ENCODE measurements at places on chromosomes 6 and 20.

DNA sequence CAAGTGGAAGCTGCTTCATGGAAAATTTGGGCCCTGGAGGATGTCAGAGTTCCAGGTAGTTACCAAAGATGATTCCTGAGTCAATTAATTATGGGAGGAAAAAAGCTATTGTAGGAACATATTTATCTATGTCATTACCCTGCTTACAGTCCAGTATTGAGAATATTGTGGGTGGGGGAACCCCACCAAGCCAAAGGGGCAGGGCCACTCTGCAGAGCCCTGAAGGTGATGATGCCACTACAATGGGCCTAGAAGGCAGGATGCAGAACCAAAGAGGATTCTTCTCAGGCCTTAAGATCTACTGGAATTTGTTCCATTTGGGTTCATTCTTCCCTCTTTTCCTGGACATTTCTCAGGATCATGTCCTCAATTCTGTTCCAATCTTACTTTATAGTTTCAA, 375.2 kb upstream of the MARCKS start:
- DNase-seq: no peak

DNA sequence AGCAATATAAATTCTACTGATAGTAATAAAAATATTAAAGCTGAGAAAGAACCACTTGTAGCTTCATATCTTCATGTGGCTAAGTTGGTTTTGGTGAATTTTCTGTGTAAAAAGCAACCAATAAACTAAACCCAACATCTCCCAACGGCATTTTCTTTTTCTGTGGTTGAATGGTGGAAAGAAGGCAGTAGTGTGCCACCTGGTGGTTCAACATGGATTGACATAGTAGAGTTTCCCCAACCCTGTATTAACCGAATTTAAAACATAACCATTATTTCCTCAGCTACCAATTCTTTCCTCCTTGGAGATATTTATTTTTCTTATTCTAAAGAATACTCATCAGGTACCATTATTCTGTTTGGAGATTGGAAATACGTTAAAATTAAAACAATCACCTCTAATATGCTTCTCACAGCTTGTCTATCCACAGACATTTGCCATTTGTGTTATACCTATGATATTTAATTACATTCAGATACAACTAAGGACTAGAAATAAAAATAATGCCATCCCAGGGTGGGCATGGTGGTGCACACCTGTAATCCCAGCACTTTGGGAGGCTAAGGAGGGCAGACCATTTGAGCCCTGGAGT, 117.1 kb upstream of the EEF1E1 start:
- DNase-seq: peak; percentile 41

DNA sequence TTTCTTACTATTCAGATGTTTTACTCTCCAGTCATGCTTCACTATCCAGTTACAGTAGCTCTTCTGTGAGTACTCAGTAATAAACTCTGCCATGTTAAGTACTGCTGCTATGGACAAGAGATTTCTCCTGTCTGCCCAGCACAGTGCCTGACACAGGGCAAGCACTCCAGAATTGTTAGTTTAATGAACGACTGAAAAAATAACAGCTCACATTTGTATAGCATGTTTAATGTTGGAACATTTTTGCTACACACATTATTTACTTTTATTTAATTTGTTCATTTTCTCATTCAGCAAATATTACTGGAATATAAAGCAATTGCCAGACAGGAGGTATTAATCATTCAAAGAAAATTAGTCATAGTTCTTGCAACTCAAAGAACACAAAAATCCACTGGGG, 142.6 kb upstream of the HMGN3 start:
- no peak for DNase-seq

- DNase-seq: no peak
These were observed 102.4 kb upstream of the SUPT3H start for GRCh38 chr6:45479834-45480751.

- DNase-seq: no peak
These were observed 18.7 kb upstream of the PLCG1 start for GRCh38 chr20:41118632-41119031.

DNA sequence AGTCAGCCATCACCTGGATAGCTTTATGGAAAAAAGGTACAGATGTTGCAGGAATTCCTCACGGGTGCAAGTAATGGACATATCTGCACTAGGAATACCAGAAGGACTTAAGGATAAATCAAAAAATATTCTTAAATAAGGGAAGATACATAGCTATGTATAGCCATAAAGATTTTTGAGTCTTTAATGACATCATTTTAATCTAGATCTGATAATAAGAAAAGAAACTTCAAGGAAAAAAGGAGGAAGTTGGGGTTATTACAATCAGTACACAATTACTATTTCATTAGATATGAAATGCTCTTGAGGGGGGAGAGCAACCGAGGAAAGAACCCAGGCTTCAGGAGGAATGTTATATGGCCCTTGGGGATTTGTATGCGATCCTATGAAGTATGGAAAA, 110.2 kb downstream of the FOXC1 start:
- no peak for DNase-seq

DNA sequence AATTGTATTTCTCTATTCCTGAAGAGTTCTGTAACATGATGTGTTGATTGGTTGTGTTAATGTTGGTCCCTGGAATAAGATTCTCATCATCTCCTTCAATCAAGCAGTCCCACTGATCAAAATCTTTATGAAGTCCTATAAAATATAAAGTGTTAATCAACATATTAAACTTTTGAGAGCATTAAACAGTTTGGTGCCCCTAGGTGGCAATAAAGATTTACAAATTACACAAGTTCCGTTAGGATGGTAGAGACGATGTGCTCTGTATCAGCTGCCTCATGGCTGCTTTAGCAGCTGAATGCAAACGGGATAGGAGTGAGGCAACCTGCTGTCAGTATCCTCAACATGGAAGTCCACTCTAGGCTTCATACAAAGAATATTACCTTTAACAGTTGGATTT, 16.9 kb downstream of the TDRD6 start:
- no peak for DNase-seq

DNA sequence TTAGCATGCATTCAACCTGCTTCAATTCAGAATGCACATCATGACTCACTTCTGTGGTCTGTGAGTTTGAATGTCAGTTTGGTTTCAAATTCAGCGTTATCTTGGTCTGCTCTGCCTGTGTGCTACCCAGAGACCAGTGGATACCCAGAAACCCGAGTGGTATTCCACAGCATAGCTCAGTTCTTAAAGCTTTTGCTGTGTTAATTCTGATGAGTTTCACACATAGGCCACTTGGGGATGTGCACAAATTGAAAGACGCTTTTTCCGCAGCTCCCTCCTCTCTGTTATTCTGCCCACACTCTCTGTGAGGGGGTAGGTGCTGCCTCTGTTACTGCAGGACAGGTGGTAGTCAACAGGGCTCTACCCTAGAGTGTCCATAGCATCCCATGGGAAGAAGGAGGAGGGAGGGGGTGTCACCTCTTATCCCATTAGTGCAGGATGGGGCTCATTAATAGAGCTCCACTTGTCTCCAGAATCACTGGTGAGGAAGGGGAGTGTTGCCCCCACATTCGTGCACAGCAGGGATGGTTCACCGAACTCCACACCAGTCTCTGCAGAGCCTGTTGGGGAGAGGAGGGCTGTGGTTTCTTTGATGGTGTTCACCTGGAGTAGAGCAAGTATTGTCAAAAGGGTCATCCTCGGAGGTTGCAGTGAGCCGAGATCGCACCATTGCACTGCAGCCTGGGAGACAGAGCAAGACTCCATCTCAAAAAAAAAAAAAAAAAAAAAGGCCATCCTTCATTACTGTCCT, 29.2 kb upstream of the SDCBP2 start:
- DNase-seq: no peak

DNA sequence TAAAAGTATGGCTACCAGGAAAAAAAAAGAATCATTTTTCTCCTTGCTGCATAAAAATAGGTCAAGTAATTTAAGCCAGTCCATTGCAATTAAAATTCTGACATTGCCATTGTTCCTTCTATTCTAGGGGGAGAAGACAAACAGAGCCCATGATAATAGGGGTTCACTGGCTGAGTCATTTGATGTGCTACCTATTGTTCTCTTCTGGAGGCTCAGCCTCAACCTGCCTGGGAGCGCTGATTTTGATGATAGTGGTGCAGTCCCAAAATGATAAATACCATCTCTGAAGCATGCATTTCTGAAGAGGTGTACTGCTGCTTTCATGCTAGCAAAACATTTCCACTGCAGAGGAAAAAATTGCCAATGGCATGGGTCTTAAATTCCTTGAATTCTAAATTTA, 5.8 kb downstream of the CITED2 start:
- DNase-seq: no peak

- no peak for DNase-seq
These were observed 331.8 kb downstream of the HACE1 start for GRCh38 chr6:104527761-104528415.
